ENCODE measurements at places on chromosomes 13 and 19. TPM values are rescaled to one million over a fixed set of nuclear protein-coding genes. Genes with fewer than 3 reads are reported as not detected.
A peak's percentile ranks its signal among the peaks of the same experiment; 100 is the strongest.

ZNF506 gene
- total RNA-seq = 27.6 TPM

INAFM1 gene
- 15.5 TPM for total RNA-seq

SYNE4 gene
- total RNA-seq = 0.71 TPM

GRCh38 chr19:3096267-3096901, 2.2 kb downstream of the GNA11 start:
- peaks cover 2% of the 10 kb centered on the region for H3K4me1 ChIP-seq
- peak overlapping the region; percentile 96 for H3K4me3 ChIP-seq
- H3K27me3 ChIP-seq = no peaks in the 10 kb centered on the region
- DNase-seq = no peak

- no peak overlapping the region for H3K4me3 ChIP-seq
- no peak for DNase-seq
- H3K27me3 ChIP-seq = no peaks in the 10 kb centered on the region
Observed at GRCh38 chr13:38970380-38971051, 20.1 kb downstream of the STOML3 start.

DNA sequence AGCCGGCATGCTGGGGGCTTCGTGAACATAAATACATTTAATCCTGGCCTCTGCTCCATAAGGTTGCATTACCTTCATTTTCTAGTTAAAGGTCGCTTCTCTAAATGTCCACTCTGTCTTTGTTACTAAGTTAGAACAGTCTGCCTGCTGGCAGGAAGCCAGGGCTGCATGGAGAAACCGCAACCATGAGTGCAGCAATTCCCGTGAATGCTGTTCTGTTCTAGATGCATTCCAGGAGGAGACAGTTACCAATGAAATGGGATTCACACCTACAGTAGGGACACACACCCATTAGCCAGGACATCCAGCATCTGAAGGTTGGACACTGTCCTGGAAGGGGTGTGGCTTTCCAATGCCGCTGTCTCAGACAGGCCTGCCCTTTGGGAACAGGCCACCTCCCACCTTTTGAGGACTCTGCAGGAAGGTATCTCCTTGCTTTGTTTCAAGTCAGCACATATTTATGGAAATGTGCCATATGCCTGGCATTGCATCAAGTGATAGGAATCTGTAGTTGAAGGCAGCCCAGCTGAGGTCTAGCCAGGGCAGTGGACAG, 129.7 kb downstream of the SLC7A1 start:
- peak overlapping the region; percentile 29 for H3K27ac ChIP-seq
- no peaks in the 10 kb centered on the region for H3K27me3 ChIP-seq
- H3K36me3 ChIP-seq = no peaks in the 10 kb centered on the region
- no peak overlapping the region for H3K4me3 ChIP-seq
- peak; percentile 81 for DNase-seq

DNA sequence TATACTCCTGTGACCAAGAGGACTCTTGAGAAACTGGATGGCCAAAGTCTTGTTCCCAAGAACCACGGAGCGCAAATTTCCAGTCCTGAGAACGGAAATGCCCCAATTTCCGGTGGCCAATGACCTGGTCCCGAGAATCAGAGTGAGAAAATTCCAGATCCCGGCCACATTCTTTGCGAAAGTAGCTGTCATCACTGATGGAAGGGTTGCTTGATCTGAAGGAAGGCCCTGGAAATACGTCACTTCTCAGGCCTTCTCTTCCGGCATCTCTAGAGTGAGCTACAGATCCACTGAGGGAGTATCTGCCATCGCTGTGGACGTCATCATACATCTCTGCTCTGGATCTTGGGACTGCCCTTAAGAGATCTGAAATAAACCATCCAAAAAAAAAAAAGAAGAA, 7.5 kb downstream of the SUGP2 start:
- peaks cover 8% of the 10 kb centered on the region for H3K4me1 ChIP-seq
- DNase-seq = no peak
- peaks cover 34% of the 10 kb centered on the region for H3K36me3 ChIP-seq
- H3K4me3 ChIP-seq = no peak overlapping the region

CYP4F2 gene
- not detected for total RNA-seq

UQCRFS1 gene
- total RNA-seq = 46.4 TPM

DNA sequence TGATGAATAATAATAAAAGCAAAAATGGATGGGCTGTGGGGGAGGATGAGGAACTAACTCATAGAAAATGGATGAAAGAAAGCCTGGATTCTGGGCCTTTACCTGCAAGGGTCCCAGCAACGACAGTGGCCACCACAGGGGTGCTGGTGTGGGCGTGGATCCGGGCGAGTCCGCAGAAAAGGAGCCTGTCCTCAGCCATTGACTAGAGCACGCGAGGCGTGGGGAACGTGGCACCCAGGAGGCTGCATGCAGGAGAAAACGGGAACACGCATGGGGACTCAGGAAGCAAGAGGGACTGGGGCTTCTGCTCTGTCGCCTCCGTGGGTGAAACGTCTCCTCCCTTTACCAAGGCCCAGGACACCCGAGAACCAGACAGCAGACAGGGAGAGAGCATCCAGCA, 25.8 kb upstream of the DPRX start:
- H3K36me3 ChIP-seq = no peaks in the 10 kb centered on the region
- H3K27ac ChIP-seq = no peak overlapping the region
- DNase-seq = no peak

PSG5 gene
- total RNA-seq = not detected

- H3K27ac ChIP-seq = peak within 1 kb of the TSS; percentile 54
- peaks cover 76% of the 10 kb centered on the region for H3K27me3 ChIP-seq
- peak; percentile 89 for DNase-seq
- H3K4me1 ChIP-seq = no peaks in the 10 kb centered on the region
- H3K36me3 ChIP-seq = no peaks in the 10 kb centered on the region
Observed at GRCh38 chr19:858868-859843, at the start of gene CFD. CFD (plus strand) TSS chr19:859664; CDS start chr19:859690, 26 bp downstream.

- no peaks in the 10 kb centered on the region for H3K4me1 ChIP-seq
- no peak for DNase-seq
- H3K4me3 ChIP-seq = no peak overlapping the region
- peaks cover 11% of the 10 kb centered on the region for H3K36me3 ChIP-seq
- H3K27me3 ChIP-seq = no peaks in the 10 kb centered on the region
- H3K27ac ChIP-seq = no peak overlapping the region
Observed at GRCh38 chr19:39183104-39183503, 13.7 kb upstream of the NCCRP1 start.

KLK14 gene
- not detected for total RNA-seq

CEACAM7 gene
- total RNA-seq = not detected

DNA sequence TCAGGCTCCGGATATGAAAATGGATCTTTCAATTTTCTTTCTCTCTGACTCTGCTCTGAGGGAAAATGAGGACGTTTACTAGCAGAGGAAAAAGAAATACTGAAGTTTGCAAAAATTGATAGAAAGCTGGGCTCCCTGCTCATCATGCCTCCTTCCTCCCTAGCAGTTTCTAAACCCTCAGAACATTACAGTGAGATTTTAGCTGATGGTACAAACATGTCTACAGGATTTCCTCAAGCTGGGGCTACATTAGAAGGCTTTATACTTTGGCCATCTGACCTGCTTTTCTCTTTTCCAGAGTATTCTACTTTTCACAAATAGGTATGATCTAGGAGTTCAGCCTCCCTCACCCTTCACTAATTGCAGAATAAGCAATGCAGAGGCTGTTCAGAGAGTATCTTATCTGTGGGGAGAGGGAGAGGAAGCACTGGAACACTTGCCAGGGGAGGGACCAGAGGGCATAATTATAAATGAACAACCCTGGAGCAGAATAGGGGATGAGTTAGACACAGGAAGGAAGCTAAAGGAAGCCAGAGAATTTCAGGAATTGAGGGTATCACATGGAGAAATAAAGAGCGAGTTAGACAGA, 30.0 kb downstream of the CEACAM1 start:
- H3K36me3 ChIP-seq = no peaks in the 10 kb centered on the region
- H3K4me1 ChIP-seq = no peaks in the 10 kb centered on the region
- no peak for DNase-seq
- H3K4me3 ChIP-seq = no peak overlapping the region
- H3K27me3 ChIP-seq = no peaks in the 10 kb centered on the region

CGB3 gene
- not detected for total RNA-seq

DNA sequence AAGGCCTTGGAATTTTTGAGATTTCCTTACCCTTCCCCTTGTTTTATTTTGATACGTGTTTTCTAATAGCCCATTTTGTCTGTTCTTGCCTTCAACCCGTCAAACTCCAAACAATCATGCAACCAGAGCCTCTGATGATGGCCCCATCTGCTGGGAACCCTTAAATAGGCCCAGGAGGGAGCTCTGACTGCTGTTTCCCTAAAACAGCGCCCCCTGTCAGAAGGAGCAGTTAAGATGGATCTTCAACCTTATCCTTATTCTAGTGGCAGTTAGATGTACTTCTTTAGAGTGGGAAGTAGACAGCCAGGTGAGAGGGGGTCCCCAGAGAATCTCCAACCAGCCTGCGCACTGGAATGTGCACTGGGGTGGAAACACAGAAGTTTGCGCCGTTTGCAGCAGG, 1031.0 kb upstream of the PCDH9 start:
- no peak overlapping the region for H3K4me3 ChIP-seq
- no peaks in the 10 kb centered on the region for H3K36me3 ChIP-seq
- no peaks in the 10 kb centered on the region for H3K4me1 ChIP-seq
- no peaks in the 10 kb centered on the region for H3K27me3 ChIP-seq
- DNase-seq = no peak
- H3K27ac ChIP-seq = no peak overlapping the region

DNA sequence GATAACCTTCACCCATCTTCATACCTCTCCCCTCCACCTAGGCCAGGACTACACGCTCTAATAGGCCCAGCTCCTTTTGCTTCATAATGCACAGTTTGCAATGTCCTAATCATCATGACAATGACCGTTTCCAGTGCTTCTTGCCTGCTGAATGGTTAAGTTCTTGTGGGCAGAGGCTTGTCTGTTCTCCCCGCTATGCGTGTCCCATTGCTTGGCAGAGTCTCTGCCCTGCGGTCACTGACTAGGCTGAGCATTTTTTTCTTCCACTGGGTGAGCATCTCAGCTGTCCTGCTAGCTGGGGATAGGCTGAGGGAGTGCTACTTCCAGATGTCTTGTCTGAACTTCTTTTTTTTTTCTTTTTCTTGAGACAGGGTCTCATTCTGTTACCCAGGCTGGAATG, 314.7 kb downstream of the UQCRFS1 start:
- H3K4me3 ChIP-seq = no peak overlapping the region
- no peak for DNase-seq
- no peak overlapping the region for H3K27ac ChIP-seq

PRODH2 gene
- not detected for total RNA-seq

- H3K27me3 ChIP-seq = no peaks in the 10 kb centered on the region
- no peaks in the 10 kb centered on the region for H3K4me1 ChIP-seq
- H3K27ac ChIP-seq = no peak overlapping the region
Observed at GRCh38 chr13:101399365-101399764, 16.9 kb downstream of the NALCN start.

GRCh38 chr13:104315606-104316005, 1249.4 kb upstream of the SLC10A2 start:
- H3K27ac ChIP-seq = no peak overlapping the region
- no peaks in the 10 kb centered on the region for H3K27me3 ChIP-seq
- H3K4me1 ChIP-seq = peaks cover 4% of the 10 kb centered on the region

GRCh38 chr13:34153428-34154180, 335.7 kb downstream of the RFC3 start:
- no peak for DNase-seq
- peaks cover 27% of the 10 kb centered on the region for H3K4me1 ChIP-seq
- H3K36me3 ChIP-seq = no peaks in the 10 kb centered on the region
- H3K4me3 ChIP-seq = no peak overlapping the region
- peak overlapping the region; percentile 82 for H3K27ac ChIP-seq
- no peaks in the 10 kb centered on the region for H3K27me3 ChIP-seq

DNA sequence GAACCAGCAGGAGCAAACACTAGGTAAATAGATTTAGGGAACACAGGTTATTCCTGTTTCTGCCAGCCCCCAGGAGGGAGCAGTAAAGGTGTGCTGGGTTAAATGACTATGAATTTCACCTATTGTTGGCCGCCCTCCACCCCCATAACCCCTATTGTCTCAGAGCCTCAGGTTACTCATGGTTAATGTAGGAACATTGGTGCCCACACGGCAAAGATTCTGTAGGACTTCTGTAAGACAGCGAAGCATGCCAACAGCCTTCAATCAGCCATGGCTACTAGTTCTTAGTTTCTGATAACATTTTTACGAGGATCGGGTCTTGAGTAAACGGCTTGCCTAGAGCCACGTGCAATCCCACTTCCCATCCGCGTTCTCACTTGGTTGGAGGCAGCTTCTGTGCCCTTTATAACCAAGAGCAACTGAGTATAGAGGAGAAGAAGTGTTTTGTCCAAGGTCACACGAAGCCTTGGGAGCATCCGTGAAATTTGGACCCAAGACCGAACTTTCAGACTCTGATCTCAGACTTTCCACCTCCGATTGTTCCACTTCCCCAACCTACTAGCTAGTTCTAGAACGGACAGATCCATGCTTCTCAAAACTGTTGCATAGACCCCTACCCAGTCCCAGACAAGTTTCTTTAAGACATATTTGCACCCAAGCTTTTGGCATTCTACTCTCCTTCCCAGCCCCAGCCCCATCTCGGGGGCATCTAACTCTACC, 5.1 kb upstream of the CACNG8 start:
- no peak overlapping the region for H3K4me3 ChIP-seq
- H3K4me1 ChIP-seq = no peaks in the 10 kb centered on the region
- H3K27me3 ChIP-seq = peaks cover 88% of the 10 kb centered on the region
- H3K27ac ChIP-seq = no peak overlapping the region
- H3K36me3 ChIP-seq = no peaks in the 10 kb centered on the region

DNA sequence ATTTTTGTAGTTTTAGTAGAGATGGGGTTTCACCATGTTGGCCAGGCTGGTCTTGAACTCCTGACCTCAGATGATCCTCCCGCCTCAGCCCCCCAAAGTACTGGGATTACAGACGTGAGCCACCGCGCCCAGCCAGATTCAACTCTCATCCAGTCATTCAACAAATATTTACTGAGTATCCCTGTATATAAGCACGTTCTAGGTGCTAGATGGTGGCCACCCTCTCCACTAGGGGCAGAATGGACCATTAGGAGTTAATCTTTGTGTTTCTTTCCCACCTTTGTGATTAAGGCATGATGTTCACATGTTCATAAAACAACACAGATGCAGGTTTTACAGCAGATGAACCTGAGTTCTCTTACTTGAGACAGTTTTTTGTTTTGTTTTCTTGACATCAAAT, 7.3 kb downstream of the SHKBP1 start:
- H3K4me3 ChIP-seq = no peak overlapping the region
- no peaks in the 10 kb centered on the region for H3K27me3 ChIP-seq
- DNase-seq = no peak
- peaks cover 7% of the 10 kb centered on the region for H3K36me3 ChIP-seq

GRCh38 chr13:55534306-55534705, 1606.4 kb upstream of the PRR20A start:
- H3K27ac ChIP-seq = no peak overlapping the region
- H3K4me3 ChIP-seq = no peak overlapping the region
- H3K36me3 ChIP-seq = no peaks in the 10 kb centered on the region
- no peaks in the 10 kb centered on the region for H3K27me3 ChIP-seq
- H3K4me1 ChIP-seq = no peaks in the 10 kb centered on the region

GRCh38 chr19:15378534-15379082, 979 bp downstream of the AKAP8 start:
- H3K36me3 ChIP-seq = peaks cover 4% of the 10 kb centered on the region
- peak; percentile 76 for DNase-seq

- H3K36me3 ChIP-seq = peaks cover 27% of the 10 kb centered on the region
- no peaks in the 10 kb centered on the region for H3K27me3 ChIP-seq
- no peaks in the 10 kb centered on the region for H3K4me1 ChIP-seq
- H3K27ac ChIP-seq = no peak overlapping the region
- DNase-seq = no peak
Observed at GRCh38 chr19:36898422-36898821, 17.7 kb downstream of the ZNF829 start.

GRCh38 chr19:41758846-41759245, 3.5 kb downstream of the CEACAM6 start:
- no peak for DNase-seq
- H3K36me3 ChIP-seq = no peaks in the 10 kb centered on the region
- no peak overlapping the region for H3K4me3 ChIP-seq
- H3K27me3 ChIP-seq = no peaks in the 10 kb centered on the region

METTL21C gene
- total RNA-seq = not detected
